CD4-positive, alpha-beta T cell (primary cell): ENCODE measurements at places on chromosomes 7 and 10. TPM values are rescaled to one million over a fixed set of nuclear protein-coding genes. Genes with fewer than 3 reads are reported as not detected.

GRCh38 chr7:84508606-84509005, 314.0 kb upstream of the SEMA3A start:
- DNase-seq: no peak

GRCh38 chr10:7950981-7951847, 103.3 kb upstream of the GATA3 start:
- no peak for DNase-seq

GRCh38 chr10:96998329-96998888, 166.3 kb downstream of the LCOR start:
- DNase-seq: no peak

DNA sequence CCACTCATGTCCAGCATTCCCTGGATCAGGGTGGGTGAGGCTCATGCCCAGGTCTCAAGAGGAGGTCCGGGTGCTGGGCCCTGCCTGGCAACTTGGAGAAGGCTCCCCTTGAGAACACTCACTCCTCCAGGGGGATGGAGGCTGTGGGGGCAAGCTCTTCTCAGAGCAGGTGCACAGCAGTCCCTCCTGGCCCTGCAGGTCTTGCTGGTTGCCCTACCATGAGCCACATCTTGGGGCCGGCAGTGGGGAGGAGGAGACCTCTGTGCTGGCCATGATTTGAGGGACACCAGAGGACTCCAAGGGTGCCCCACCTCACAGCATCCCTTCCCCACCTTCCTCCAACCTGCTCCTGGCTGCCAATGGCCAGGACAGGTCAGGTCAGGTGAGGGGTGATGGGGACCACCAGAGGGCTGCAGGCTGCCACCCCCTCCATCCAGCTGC, 87.4 kb upstream of the RET start:
- no peak for DNase-seq

ASNS gene
- 18.3 TPM for total RNA-seq

DNA sequence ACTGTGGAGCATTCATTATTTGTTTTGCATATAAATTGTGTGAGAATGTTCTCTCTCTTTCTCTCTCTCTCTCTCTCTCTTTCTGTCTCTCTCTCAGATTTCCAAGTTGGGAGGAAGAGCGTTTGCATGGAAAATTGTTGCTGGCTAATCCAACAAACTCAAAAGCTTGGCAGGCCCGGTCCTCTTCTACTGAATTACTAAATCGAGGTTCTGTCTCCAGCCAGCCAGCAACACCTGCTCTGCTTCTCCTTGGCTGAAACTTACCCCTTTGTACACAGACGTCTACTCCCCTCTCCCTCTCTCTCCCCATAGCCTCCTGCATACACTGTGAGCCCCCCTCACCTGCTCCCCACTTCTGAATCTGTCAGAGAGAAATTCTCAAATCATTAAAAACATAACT, 996.4 kb upstream of the AUTS2 start:
- DNase-seq: no peak

GRCh38 chr7:70392877-70393435, 739.0 kb upstream of the GALNT17 start:
- DNase-seq: no peak

DNA sequence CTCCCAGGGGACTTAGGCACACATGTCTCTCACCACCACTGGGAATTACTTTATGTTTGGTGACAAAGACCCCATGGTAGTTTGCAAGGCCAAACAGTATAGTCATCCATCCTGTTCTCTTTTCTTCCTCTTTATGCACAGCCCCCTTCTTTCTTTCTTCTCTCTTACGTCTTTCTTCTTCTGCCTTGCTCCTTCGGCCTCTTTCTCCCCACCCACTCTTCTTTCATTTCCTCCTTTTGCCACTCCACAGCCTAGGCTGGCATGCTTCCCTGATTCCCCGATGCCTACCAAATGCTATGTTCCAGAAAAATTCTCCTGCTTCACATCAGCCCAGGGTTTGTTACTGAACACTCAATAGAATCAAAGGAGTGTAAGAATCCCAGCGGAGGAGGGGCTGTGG, 62.4 kb upstream of the MKLN1 start:
- DNase-seq: no peak

GRCh38 chr7:130275826-130276297, 9.2 kb downstream of the CPA2 start:
- no peak for DNase-seq

GRCh38 chr7:24703296-24703695, 54.0 kb downstream of the GSDME start:
- DNase-seq: no peak

OR2AE1 gene
- not detected for total RNA-seq

INSYN2A gene
- not detected for total RNA-seq

DNA sequence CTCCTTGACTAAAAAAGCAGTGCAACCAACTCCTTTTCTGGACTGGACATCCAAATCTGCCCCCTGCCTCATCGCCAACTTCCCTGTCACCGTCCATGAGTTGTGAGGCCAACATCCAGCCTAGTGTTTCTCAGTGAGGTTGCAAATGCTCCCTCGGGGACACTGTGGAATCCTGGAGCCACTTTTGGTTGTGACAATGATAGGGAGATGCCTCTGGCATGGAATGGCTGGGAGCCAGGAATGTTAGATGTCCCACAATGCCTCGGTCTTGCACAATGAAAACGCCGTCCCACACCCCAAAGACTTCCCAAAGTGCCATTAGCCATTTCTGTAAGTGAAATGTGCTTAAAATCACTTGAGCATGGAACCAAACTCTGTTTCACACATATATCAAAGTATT, 105.2 kb downstream of the OSBPL3 start:
- no peak for DNase-seq

DNA sequence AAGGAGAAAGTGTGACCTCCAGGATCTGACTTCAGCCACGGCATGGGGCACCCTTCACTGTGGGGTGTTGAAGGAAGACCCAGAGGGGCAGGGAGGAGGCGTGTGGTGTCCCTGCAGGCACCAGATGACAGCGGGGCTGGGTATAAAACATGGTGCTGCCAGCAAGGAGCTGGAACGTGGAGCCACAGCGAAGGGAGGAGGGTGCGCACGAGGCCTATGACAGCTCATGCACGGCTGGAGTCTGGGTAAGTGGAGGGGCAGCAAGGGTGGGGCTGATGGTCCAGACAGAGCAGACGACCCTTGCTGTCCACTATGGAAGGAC, 27.8 kb upstream of the FOXL3 start:
- DNase-seq: no peak

- no peak for DNase-seq
Observed at GRCh38 chr7:144407266-144407931, 3.9 kb upstream of the NOBOX start.
